ENCODE measurements at places on chromosomes 16 and 17.

DNA sequence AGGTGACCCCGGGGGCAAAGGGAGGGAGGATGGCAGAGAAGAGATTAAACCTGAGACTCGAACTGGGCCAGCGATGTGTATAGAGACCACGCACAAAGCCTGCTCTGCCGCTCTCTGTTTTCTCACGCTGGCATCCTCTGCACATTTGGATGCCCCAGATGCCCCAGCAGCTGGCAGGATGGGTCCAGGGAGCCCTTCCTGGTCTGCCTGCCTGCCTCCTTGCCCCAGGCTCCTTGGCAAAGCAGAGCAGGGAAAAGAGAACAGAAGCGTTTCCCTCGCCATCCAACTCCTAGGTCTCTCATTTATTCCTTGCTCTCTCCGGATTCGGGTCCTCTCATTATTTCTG is 5.2 kb upstream of the PIPOX start:
- DNase-seq, result no peak

DNA sequence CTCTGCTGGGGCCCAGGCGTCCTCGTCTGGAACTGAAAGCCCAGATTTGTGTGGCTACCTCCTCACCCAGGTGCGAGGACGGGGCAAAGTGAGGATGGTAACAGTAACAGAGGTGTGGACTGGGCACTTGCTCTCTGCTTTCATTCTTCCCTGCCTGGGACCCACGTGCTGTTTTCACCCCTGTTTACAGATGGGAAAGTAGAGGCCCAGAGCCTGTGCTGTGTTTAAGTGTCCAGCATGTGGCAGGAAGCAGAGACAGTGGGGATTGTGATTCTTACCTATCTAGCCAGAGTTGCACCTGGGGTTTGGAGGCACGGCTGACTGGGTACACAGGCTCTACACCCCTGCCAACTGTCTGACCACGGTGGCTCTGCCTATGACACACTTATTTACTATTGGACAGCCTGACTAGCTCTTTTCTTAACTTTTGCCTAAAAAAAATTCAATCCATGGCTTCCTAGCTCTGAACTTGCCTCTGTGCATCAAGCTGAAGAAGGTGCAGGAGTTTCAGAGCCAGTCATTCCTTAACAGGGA is 155.4 kb downstream of the CLEC16A start:
- DNase-seq, result no peak

DNA sequence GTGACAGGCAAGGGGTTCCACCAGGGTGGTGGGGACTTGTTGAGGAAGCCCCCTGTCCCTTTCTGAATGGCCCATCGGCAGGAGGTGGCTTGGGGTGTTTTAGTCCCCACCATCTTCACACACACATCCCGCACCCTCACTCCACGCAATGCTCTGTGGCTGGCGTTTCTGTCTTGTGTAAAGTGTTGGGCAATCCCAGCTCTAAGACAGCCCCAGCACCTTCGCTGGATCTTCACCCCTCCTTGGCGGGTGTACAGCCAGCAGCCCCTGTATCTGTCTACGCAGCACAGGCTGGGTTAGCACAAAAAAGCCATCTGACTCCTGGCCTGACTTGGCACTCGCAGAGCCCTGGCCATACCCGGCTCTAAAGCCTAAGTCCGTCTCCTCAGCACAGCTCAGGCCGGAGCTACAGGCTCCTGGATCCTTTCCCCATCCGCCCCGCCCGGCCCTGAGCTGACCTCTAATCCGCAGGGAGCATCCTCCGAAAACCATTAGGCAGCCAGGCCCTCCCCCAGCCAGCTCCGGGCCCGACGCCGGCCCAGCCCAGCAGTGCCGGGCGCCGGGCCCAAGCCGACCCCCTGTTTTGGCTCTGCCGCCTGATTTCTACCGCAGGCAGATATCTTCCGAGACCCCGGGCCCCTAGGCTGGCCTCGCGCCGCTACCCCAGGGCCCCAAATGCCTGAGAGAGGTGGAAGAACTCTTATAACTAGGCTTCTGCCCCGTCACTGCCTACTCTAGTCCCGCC is 42.4 kb upstream of the TAC4 start:
- no peak for DNase-seq

DNA sequence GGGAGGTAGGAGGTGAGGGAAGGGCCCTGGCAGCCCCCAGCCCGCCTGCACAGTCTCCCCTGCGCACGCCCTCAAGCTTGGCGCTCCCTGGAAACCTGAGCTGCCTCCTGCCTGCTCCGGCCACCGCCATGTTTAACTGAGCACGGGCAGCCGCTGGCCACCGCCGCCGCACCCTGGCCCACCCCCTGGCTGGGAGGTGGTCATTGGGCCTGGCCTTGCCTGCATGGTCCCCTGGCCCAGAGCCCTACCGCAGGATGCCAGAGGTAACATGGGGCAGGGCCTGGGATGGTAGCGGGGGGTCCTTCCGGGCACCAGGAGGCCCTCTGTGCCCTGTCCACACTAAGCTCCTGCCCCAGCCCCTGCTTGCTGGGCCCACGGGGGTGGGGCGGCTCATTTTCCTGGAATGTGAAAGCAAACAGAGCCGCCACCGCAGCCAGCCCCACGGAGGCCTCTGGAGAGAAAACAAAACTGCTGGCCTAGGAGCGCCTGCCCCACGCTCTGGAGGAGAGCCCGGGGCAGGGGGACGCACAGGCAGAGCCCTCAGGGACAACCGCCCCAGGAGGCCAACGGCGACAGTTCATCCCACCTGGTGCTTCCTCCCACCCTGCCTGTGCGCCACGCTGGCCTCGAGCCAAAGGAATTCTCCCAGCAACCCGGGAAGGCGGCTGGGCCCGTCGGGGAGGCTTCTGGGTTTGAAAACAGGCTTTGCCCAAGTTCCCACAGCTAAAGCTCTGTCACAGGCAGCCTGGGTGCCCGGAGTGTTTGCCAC is 8.9 kb downstream of the NHERF2 start:
- no peak for DNase-seq

GRCh38 chr17:49995055-49995738 is at the start of gene DLX3:
TSS of gene DLX3 (minus strand) at chr17:49995224. CDS start at chr17:49994998, 226 bp downstream.
- DNase-seq, result peak; percentile 65

DNA sequence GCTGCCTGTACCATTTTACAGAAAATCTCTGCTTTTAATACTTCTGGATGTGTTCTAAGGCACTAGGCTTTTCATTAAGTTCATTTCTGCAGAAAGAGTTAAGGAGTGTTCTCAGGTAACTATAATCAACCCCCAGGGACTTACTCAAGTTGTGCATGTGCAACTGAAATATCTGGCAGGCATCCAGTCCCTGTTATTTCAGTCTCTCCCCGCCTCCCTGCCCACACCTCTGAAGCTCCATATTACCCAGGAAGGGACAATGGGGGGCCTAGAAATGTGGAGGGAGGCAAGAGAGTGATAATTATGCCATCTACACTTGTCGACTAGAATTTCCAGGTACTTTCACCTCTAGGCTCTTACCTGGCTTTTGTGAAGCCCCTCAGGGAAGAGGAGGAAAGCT is 432.2 kb downstream of the MAF start:
- DNase-seq, result no peak

- DNase-seq, result no peak
Observed at GRCh38 chr16:57960310-57960709, 10.6 kb downstream of the CNGB1 start.

DNA sequence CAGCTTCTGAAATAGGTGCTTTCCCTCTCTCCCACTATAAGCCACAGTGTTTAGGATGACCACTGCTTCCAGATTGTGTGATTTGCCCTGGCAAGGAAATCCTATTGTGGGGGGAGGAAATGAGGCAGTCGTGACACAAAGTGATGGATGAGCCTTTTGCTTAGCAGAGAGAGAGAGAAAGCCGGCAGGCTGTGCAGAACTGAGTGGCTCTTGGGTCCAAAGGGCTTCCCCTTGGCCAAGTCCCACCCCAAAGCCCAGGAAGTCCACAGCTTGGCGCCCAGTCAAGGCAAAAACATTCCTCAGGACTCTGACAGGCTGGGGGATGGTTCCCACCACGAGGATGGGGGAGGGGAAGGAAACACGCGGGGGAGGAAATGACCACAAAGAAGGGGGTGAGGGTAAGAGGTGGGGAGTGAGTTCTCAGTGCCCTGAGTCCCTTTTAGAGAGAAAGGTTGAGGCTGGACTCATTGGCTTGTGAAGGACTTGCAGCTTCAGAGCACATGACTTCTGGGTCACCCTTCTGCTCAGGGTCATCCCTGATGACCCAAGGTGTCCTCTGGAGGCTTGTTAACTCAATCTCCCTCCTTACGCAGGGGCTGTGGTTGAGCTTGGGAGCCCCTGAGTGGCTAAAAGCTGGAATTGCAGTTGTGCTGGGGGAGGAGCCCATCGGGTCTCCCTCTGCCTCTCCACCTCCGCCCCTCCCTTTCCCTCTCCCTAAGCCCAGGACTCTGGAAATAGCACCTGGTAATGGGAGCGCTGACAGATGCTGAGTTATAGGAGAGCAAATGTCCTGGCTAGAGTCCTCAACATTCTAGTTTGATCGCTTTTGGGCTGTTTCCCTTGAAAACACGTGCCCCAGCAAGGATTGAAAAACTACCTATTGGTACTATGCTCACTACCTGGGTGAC is 10.3 kb upstream of the MSL1 start:
- DNase-seq, result peak; percentile 95

DNA sequence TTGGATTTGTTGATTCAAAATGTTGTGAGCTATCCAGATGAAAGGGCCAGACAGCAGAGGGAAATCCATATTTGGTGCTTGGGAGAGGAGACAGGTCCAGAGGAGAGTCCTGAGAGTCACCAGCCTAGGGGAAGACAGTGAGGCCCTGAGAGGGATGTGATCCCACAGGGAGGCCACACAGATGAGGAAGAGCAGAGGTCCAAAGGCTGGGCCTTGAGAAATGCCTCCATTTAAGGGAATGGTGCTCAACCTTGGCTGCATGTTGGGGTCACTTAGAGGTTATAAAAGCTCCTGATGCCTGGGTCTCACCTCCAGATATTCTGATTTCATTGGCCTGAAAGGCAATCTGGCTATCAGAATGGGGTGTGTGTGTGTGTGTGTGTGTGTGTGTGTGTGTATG is 194.9 kb downstream of the UTP18 start:
- no peak for DNase-seq

DNA sequence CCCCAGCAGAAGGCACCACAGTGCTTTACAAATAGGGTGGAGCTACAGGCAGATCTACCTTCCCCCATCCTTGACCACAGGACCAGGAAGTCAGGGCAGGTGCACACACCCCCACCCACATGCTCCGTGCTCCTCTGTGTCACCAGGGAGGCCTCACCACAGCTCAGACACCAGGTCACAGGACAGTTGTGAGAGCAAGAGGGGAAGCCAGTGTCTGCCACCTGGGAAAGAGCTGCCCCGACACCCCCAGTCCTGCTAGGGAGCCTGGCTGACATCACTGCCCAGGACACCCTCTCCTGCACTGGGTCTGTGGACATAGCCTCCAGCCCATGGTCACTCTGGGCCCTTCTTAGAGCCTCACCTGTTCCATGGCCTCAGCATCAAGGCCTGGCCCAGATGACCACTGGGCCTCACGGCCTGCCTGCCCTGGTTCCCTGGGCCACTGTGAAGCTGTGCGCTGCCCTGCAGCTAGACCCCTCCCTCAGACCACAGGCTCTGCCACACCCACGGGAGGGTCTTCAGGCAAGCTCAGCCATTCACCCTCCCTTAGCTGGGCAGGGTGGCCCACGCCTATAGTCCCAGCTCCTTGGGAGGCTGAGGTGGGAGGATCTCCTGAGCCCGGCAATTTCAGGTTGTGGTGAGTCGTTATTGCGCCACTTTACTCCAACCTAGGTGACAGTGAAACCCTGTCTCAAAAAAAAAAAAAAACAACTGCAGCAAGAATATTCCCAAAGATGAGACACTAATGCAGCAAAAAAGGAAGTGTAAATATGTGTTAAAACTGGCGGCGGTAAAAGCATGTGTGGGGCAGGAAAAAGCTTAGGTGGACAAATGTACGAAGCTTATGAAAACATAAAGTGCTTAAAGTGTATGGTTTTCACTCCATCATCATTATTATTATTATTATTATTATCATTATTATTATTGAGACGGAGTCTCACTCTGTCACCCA is 14.2 kb downstream of the POLR3K start:
- no peak for DNase-seq

DNA sequence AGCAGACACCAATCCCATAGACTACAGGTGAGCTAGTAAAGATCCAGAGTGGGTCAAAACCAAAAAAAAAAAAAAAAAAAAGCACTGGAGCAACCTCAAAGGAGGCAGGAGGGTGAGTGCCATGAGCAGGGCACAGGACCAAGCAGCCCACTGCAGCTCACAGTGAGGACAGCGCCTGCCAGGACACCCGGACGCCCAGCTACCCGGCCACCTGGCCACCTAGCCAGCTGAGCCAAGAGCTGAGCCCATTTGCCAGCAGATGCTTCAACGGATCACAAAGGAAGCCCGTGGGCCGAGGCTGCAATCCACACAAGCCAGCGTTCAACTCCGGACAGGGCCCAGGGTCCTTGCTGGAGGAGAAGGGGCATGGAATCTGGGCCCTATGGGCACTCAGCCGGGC is 15.1 kb downstream of the AXIN1 start:
- no peak for DNase-seq

- no peak for DNase-seq
Observed at GRCh38 chr17:73292031-73292531, 19.7 kb downstream of the CDC42EP4 start.

- DNase-seq, result peak; percentile 53
Observed at GRCh38 chr17:72342061-72342460, 221.2 kb downstream of the SOX9 start.

- DNase-seq, result no peak
Observed at GRCh38 chr17:1299552-1300370, 20.3 kb downstream of the TRARG1 start.

DNA sequence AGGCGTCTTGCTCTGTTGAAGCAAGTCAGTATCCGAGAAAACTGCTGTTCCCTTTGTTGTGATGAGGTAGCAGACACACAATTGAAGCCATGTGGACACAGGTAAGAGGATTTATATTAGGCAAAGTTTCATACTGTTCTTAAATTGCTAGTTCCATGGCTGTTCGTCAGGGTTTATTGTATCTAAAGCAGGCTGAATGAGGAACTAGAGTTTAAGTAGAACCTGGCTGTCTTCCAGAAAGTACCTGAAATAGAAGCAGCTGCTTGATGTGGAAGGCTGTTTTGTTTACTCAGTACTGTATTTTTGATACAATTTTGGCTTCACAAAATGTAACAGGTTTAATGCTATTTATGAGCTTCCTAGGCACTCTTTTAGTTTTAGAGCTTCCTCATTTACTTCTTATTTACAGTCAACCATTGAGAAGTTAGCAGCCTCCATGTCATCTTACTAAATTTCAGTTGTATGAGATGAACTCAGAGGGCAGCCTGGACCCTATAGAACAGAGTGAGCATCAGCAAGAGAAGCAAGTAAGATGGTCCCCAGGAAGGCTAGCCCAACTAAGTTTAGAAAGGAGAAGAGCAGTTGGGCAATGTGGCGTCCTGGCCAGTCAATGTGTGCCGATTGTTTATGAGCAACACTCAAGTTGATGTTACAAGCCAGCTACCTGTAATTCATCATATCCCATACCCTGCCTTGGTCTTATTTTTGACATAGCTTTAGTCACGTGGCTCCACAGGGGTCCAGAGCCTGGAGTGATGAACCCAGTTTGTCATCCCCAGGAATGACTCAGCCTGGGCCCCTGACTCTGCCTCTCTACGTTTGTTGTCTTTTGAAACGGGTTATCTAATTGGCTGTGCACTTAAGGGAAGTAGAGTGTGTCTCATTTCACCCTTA is 9.7 kb upstream of the ARL2BP start:
- no peak for DNase-seq

GRCh38 chr16:50924759-50925545 is 183.1 kb downstream of the CYLD start:
- no peak for DNase-seq

GRCh38 chr16:88655053-88655732 is 4.3 kb upstream of the CYBA start:
- no peak for DNase-seq

Data from COLO829 (cell line).